ENCODE measurements at places on chromosomes 2 and 18.

GRCh38 chr2:1972422-1972821 lies 228.1 kb upstream of the PXDN start:
- H3K27me3 ChIP-seq, result peaks cover 3% of the 10 kb centered on the region
- H3K4me1 ChIP-seq, result peaks cover 9% of the 10 kb centered on the region
- DNase-seq, result no peak
- no peak overlapping the region for H3K27ac ChIP-seq
- no peaks in the 10 kb centered on the region for H3K36me3 ChIP-seq
- no peak overlapping the region for H3K4me3 ChIP-seq

DNA sequence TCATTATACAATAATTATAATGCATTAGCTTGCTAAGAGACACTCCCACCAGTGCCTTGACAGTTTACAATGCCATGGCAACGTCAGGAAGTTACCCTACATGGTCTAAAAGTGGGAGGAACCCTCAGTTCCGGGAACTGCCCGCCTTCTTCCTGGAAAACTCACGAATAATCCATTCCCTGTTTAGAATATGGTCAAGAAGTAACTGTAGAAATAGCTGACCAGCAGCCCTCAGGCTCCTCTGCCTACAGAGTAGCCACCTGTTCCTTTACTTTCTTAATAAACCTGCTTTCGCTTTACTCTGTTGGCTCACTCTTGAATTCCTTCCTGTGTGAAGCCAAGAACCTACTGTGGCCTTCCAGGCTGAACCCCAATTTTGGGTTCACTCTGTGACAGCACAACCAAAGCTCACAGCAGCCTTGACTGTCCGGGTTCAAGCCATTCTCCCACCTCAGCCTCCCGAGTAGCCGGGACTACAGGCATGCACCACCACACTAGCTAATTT lies 20.0 kb upstream of the PTPN2 start:
- no peaks in the 10 kb centered on the region for H3K36me3 ChIP-seq
- H3K4me3 ChIP-seq, result no peak overlapping the region
- no peak for DNase-seq
- H3K27ac ChIP-seq, result no peak overlapping the region

DNA sequence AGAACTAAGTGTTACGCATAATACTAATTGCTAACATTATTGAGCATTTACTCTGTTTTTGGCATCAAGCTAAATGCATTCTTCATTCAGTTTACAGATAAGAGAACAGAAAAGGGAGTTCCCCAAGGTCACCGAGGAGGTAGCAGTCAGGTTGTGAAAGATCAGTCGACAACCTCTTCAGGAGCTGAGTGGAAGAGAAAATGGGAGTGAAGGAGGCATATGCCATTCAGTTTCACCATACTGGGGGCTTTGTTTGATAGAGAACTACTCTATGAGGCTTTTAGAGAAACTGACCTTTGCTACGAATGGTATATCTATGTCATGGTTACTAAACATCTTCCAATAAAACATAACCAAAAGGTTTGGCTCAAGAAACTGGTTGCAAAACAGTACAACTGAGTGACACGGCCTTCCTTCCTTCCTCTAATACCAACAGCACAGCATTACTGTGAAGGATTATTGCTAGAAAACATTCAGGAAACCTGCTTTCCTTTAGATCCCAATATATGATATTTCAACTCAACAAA lies 112.1 kb downstream of the RBMS1 start:
- peaks cover 71% of the 10 kb centered on the region for H3K4me1 ChIP-seq
- no peak overlapping the region for H3K4me3 ChIP-seq
- DNase-seq, result no peak
- H3K36me3 ChIP-seq, result no peaks in the 10 kb centered on the region

DNA sequence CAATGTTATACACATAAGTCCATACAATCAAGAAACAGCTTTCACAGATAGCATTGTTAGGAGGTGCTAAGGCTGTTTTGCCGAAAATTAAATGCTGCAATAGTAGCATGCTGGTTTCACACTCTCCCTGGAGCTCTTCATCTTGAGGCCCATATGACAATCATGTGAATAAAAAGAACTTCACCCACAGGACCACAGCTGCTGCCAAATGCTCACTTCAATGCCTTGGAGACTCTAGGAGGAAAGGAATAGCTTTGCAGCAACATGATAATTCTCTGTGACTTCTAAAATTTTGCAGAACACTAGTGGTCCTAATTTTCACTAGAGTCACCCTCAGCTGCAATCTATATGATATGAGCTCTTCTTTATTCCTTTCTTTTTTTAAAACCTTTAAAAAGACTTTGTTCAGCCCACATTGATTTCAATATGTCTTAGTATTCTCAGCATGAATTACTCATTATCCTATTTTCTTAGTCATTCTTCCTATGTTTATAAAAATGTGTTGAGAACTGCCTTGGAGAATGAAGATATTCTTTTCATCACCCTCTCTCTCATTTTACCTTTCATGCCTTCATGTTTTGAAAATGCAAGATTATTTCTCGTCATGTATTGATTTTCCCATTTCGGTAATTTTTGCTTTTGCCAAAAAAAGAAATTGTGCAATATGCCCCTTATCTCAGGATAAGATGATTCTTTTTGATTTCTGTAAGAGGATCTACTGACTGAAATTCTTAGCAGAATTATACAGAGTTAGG lies 108.2 kb downstream of the PDE1A start:
- H3K4me3 ChIP-seq, result no peak overlapping the region
- no peaks in the 10 kb centered on the region for H3K36me3 ChIP-seq
- no peaks in the 10 kb centered on the region for H3K4me1 ChIP-seq
- H3K27me3 ChIP-seq, result no peaks in the 10 kb centered on the region

GRCh38 chr2:53424902-53425301 lies 342.7 kb upstream of the CHAC2 start:
- H3K4me1 ChIP-seq, result no peaks in the 10 kb centered on the region
- DNase-seq, result no peak
- H3K27ac ChIP-seq, result no peak overlapping the region
- no peaks in the 10 kb centered on the region for H3K27me3 ChIP-seq
- H3K4me3 ChIP-seq, result no peak overlapping the region

- H3K4me1 ChIP-seq, result peaks cover 5% of the 10 kb centered on the region
- H3K27me3 ChIP-seq, result no peaks in the 10 kb centered on the region
- no peak for DNase-seq
- no peak overlapping the region for H3K27ac ChIP-seq
- no peak overlapping the region for H3K4me3 ChIP-seq
Observed at GRCh38 chr2:13822365-13822764, 810.2 kb upstream of the LRATD1 start.

DNA sequence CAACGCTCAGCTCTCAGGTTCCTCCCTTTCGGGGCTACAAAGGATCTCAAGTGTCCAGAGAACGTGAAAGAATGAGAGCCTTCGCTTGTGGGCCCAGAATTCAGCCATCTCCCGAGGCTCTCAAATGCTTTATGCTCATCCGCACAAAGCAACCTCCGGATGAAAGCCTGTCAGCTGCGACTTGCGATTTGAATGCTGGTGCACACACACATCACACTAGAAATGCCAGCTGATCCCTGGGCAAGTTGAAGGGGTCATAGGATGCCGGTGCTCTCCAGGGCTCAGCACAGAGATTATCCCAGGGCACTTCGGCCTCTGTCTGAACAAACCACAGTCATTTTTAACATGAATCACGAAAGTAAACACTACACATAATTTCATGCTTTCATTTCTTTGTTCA lies 141.8 kb upstream of the MYT1L start:
- no peaks in the 10 kb centered on the region for H3K36me3 ChIP-seq
- no peaks in the 10 kb centered on the region for H3K4me1 ChIP-seq
- H3K27me3 ChIP-seq, result no peaks in the 10 kb centered on the region
- no peak overlapping the region for H3K27ac ChIP-seq
- no peak overlapping the region for H3K4me3 ChIP-seq
- DNase-seq, result no peak

GRCh38 chr2:218074031-218074430 lies 5.0 kb downstream of the RUFY4 start:
- no peak overlapping the region for H3K4me3 ChIP-seq
- peaks cover 22% of the 10 kb centered on the region for H3K27me3 ChIP-seq
- DNase-seq, result peak; percentile 66
- peak overlapping the region; percentile 46 for H3K27ac ChIP-seq
- peaks cover 16% of the 10 kb centered on the region for H3K36me3 ChIP-seq
- H3K4me1 ChIP-seq, result peaks cover 7% of the 10 kb centered on the region

GRCh38 chr2:120226316-120226715 lies 3.1 kb upstream of the TMEM185B start:
- DNase-seq, result no peak
- H3K36me3 ChIP-seq, result peaks cover 12% of the 10 kb centered on the region
- peaks cover 39% of the 10 kb centered on the region for H3K27me3 ChIP-seq
- H3K27ac ChIP-seq, result no peak overlapping the region
- no peak overlapping the region for H3K4me3 ChIP-seq

DNA sequence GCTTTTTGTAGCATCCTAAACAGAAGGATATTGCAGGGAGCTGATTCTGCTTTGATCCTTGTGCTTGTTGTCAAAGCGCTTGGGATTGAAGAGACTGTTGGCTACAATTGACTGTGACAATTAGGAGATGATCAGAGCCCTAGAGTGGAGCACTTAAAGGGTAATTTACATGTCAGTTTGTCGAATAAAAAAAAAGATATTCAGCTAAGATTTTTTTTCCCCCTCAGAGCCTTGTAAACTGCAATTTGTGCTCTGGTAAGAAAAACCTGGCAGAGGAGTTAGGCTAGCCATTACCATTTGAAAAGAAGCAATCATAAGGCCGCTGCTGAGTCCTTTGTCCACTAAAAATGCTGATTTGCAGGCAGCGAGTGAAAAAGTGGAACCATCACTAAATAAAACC lies 47.8 kb upstream of the ZEB2 start:
- no peaks in the 10 kb centered on the region for H3K4me1 ChIP-seq
- H3K27ac ChIP-seq, result no peak overlapping the region
- no peaks in the 10 kb centered on the region for H3K36me3 ChIP-seq

DNA sequence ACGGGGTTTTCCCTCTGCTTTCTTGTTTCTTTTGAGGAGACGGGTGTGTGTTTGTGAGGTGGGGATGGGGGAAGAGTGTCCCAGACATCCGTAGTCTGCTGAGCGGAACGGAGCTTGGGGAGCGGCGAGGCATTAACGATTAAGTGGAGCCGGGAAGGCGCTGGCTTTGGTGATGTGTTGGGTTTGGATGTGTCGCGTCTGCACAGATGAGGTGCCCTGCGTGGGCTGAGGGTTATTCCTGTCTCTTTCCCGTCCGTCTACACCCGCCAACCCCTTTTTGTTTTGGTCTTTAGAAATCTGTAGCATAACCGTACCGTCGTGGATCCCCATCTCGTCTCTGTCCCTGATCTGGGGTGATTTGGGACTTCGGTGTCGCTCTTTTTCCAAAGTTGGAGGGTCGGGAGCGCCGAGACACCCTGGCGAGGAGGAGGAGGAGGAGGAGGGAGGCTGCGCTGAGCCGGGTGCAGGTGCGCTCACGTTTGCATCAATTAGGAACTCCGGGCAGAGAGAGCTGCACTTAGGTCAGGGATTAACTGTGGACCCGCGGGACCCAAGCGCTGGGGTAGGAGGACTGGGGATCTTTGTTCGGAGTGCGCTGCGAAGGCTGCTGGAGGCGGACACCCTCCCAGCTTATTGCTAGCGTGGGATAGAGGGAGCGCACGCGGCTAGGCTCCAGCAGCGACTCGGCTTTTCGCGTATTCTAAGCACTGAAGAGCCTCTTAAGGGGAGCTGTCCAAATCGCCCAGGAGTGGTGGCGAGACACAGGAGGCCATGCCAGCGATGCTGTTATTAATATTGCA lies 720.3 kb downstream of the DPP10 start:
- H3K36me3 ChIP-seq, result peaks cover 3% of the 10 kb centered on the region
- H3K4me1 ChIP-seq, result peaks cover 8% of the 10 kb centered on the region
- H3K27ac ChIP-seq, result peak overlapping the region; percentile 36
- H3K27me3 ChIP-seq, result peaks cover 20% of the 10 kb centered on the region

- no peaks in the 10 kb centered on the region for H3K36me3 ChIP-seq
- H3K4me3 ChIP-seq, result no peak overlapping the region
- H3K27ac ChIP-seq, result no peak overlapping the region
- peaks cover 12% of the 10 kb centered on the region for H3K4me1 ChIP-seq
Observed at GRCh38 chr2:171345971-171346722, 87.6 kb downstream of the METTL8 start.

DNA sequence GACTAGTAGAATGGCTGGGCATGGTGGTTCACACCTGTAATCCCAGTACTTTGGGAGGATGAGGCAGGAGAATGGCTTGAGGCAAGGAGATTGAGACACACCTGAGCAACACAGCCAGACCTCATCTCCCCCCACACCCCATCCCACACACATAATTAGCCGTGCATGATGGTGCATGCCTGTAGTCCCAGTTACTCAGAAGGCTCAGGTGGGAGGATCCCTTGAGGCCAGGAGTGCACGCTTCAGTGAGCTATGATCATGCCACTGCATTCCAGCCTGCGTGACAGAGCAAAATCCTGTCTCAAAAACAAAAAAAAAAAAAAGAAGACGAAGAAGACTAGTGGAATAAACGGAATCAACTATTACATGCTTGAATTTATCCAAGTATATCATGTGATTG lies 150.0 kb downstream of the STK39 start:
- no peaks in the 10 kb centered on the region for H3K27me3 ChIP-seq
- no peak overlapping the region for H3K27ac ChIP-seq
- H3K4me3 ChIP-seq, result no peak overlapping the region
- peaks cover 3% of the 10 kb centered on the region for H3K36me3 ChIP-seq
- no peak for DNase-seq

- peaks cover 17% of the 10 kb centered on the region for H3K27me3 ChIP-seq
- peak overlapping the region; percentile 89 for H3K4me3 ChIP-seq
- H3K36me3 ChIP-seq, result no peaks in the 10 kb centered on the region
- H3K27ac ChIP-seq, result no peak overlapping the region
- H3K4me1 ChIP-seq, result peaks cover 11% of the 10 kb centered on the region
Observed at GRCh38 chr18:34221971-34222306, 2.8 kb downstream of the NOL4 start.

DNA sequence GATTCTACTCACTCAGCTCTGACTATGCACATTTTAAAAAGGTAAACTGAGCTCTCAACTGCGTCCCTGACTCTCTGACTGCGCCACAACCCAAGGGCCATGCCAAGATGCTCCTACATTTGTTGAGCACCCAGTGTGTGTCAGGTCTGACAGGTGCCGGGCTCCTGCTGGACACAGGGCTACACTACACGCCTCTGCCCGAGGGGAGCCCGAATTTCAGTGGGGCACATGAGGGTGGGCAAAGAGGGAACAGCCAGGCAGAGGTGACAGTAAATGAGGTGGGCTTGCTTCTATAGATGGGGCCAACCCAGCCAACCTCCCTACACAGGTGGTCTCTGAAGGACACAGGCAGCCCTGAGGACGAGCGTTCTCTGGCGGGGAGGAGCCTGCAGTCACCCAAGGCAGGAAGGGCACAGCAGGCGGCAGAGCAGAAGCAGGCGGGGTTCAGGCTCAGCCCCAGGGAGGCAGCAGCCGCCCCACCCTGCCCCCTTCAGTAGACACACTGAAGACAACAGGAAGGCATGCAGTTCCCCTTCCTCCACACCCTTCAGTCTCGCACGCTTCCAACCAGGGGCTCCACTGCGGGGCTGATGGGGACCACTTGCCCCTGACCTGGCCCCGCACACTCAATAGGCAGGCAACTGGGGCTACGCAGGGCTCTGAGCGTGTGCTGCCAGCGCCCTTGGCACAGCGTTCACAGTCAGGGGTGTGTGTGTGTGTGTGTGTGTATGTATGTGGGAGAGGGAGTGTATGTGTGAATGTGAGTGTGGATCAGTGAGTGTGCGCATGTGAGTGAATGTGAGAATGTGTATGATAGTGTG lies 98.4 kb downstream of the UXS1 start:
- H3K4me1 ChIP-seq, result peaks cover 20% of the 10 kb centered on the region
- DNase-seq, result no peak
- H3K36me3 ChIP-seq, result peaks cover 20% of the 10 kb centered on the region
- no peaks in the 10 kb centered on the region for H3K27me3 ChIP-seq

Data from endothelial cell (in vitro differentiated cells).